Activated CD8-positive, alpha-beta memory T cell treated with anti-CD3 and anti-CD28 coated beads, Interleukin-2, amount 10 ng/mL, durations not matched to agents 7 days and 5 days (primary cell): ENCODE measurements at places on chromosomes 5 and 9. TPM values are rescaled to one million over a fixed set of nuclear protein-coding genes. Genes with fewer than 3 reads are reported as not detected.

DNA sequence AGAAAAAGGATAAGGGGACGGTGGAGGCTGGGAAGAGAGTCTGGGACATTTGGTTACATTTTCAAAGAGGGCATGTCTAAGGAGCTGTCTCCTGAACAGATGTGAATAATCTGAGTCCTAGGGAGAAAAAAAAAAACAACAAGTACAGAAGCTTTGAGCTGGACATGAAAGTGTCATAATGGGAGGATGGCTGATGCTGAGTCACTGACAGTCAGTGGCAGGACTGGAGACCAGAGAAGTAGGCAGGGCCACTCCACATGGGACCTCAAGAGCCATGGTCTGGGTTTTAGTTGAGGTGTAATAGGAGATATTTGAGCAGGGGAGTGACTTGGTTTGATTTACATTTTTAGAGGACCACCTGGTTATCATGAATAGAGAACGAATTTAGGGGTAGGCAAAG lies 70.6 kb downstream of the DPYSL3 start:
- DNase-seq, result no peak

GRCh38 chr9:13128266-13128860 lies 151.1 kb downstream of the MPDZ start:
- no peak for DNase-seq

DNA sequence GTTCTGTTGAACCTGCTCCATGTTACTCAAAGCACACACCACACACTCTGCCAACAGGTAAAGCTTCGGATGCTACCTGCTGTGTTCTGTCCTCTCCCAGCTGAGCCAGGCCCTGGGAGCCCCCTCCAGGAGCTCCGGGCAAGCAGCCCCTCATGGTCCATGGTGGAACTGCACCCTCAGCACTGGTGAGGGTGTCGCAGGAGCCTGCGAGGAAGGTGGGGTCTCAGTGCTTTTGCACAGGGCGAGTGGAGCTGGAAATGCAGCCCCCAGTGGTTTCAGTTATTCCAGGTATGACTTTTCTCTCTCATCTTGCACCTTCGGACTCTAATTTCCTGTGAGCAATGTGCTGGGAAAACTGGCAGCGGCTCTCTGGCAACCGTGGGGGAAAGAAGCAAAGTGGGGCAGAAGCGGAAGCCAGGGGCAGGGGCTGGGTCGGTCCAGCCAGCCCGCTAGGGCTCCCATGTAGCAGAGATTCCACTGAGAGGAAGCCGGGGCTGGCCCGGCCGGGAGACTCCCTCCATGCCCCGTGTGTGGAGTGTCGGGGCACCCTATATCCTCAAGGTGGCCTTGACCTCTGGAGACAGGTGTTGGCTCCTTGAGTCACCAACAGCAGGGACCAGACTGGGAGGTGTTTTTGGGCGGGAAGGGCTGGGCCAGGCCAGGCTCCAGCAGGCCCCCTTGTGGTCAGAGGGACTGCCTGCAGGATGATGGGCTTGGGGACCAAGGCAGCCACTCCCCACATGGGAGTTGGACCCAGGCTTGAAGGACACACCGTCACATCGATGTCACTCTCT lies 75.6 kb upstream of the PRSS3 start:
- DNase-seq, result peak; percentile 58

DNA sequence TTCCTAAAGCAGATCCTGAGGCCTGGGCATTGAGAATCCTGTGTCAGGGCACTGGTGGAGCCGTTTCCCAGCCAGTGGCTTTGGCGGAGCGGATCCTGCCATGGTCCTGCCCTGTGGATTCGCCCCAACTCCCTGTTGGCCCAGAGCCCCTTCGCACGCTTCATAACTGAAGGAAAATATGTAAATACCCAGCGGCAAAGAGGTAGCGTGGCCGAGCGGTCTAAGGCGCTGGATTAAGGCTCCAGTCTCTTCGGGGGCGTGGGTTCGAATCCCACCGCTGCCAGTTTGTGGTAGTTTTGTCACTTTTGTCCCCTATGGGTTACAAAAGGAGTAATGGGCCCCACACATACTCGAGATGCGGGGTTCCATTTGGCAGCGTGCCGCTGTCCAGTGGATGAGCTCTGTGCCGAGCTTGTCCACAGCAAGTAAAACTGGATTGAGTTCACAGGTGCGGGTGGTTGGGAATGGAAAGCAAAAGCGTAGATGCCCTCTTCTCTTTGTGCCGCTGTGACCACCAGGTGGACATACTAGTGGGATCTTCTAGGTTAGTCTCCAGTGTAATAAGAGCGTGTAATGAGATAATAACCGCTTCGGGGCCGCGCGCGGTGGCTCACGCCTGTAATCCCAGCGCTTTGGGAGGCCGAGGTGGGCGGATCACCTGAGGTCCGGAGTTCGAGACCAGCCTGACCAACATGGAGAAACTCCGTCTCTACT lies 17.3 kb downstream of the TRIM7 start:
- peak; percentile 85 for DNase-seq

DNA sequence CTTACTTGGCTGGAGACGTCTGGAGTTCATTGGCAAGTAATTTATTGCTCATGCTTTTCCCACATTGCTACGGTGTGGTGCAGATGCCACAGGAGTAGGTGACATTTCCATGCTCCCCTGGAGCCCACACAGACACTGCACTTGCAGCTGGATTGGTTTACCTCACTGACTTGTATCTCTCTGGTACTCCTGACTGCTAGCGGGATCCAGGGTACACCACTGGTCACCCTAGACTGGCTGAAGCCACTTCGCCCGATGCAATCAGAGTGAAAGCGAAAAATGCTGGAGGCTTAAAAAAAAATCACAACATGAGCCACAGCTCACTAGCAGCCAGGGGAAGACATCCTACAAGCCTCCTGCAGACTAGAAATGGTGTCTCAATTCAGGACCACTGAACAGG lies 32.6 kb upstream of the SLIT3 start:
- DNase-seq, result no peak

DNA sequence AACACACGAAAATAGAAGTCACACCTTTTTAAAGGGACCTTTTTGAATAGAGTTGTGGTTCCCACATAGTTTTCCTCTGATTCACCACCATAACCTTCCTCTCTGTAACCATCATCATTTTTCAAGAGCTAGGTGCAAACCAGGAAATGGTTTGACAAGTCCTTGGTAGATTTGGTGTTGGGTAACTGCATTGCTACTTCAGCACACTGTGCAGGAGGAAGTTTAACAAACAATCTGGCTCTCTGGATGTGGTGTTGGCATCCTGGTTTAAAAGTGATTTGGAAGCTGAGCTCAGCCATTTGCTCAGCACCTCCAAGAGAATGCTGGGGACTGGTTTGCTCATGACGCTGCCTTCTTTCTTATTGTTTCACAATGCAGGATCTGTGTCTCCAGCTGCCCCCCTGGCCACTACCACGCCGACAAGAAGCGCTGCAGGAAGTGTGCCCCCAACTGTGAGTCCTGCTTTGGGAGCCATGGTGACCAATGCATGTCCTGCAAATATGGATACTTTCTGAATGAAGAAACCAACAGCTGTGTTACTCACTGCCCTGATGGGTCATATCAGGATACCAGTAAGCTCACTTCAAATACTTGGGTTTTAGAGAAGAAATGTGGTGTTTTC lies 213.1 kb downstream of the RFK start:
- DNase-seq, result no peak

GRCh38 chr9:97398999-97399758 lies 12.7 kb upstream of the TDRD7 start:
- DNase-seq, result peak; percentile 72

TXNDC8 gene
- total RNA-seq, result not detected

TAS2R1 gene
- total RNA-seq, result not detected

PCDHAC1 gene
- not detected for total RNA-seq

HSD17B3 gene
- total RNA-seq, result not detected

IFT74 gene
- total RNA-seq, result 12.1 TPM

SPATA31E1 gene
- not detected for total RNA-seq
